ENCODE measurements at places on chromosomes 11 and 22. TPM values are rescaled to one million over a fixed set of nuclear protein-coding genes. Genes with fewer than 3 reads are reported as not detected.

DNA sequence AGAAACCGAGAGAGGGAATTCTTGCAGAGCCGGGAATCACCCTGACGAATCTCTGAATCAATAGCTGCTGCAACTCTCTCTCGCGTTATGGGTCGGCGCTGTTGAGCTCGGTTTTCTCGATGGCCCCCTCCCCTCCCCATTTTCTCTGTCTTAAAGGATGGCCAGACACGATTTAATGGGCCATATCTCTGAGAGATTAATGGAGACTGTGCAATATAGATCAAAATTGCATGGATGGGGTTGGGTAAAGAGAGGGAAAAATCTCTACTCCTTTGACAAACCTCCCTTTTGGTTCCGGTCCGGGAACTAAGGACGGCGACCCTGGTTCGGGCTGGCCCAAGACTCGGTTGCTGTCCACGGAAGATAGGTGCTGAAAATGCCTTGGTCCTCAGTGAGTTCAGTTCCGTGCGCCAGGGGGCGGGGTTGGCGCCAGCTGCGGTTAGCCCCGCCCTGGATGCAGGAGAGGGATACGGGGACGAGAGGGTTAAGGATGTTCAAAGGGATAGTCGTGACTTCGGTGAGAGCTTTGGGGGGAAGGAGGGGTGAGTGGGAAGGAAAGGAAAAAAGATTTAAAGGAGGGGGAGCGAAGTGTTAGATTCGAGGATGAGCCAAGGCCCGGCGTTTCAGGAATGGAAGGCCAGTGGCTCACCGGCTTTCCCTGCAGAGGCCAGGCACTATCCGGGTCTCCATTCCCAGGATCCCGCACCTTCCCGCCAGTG is 103.6 kb upstream of the HSD17B12 start:
- H3K4me1 ChIP-seq: peaks cover 45% of the 10 kb centered on the region
- peaks cover 99% of the 10 kb centered on the region for H3K27me3 ChIP-seq
- peak; percentile 36 for DNase-seq

GRCh38 chr11:68673991-68674390 is 10.4 kb upstream of the GAL start:
- no peak for DNase-seq
- no peaks in the 10 kb centered on the region for H3K4me1 ChIP-seq
- no peaks in the 10 kb centered on the region for H3K36me3 ChIP-seq
- H3K27ac ChIP-seq: no peak overlapping the region
- H3K27me3 ChIP-seq: no peaks in the 10 kb centered on the region

DNA sequence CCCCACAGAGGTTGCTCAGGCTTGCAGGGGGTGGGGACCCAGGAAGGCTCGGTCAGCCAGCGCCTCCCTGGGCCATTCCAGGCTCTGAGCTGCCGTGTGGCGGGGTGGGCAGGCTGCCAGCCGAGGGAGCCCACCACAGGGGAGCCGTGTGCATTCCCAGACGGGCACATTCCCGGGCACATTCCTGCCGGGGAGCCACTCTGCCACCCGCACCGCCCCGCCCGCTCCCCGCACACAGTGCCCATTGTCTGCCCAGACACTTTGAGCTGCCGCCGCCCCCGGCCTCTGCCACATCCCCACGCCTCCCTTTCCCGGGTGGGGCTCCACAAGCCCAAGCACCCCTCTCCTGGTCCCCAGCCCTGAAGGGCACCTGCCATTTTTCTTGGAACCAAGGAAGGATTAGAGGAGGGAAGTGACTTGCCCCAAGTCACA is 27.4 kb downstream of the RPL3 start:
- H3K4me1 ChIP-seq: peaks cover 6% of the 10 kb centered on the region
- no peak overlapping the region for H3K27ac ChIP-seq
- no peaks in the 10 kb centered on the region for H3K36me3 ChIP-seq
- DNase-seq: no peak
- H3K27me3 ChIP-seq: peaks cover 5% of the 10 kb centered on the region
- H3K4me3 ChIP-seq: no peak overlapping the region

DNA sequence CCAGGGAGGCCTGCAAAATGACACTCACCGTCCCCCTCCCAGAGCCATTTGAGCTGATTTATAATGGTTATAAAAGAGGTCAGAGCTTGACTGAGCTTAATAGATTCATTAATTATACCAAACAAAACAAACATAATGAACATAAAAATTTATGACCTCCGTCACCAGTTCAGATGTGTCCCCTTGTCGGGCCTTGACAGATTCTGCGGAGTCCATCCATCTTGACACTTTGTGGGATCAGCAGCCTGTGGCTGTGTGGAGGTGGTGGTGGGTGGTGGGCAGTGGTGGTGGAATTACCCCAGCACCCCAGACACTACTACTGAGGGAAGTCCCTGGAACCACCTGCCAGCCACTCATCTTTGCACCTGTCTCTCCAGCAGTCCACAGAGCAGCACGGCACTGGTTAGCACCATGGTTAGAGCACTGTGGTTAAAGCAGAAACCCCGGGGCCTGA is 83.5 kb downstream of the DSCAML1 start:
- H3K36me3 ChIP-seq: no peaks in the 10 kb centered on the region
- H3K27ac ChIP-seq: no peak overlapping the region

Gene CHRM1
- total RNA-seq: not detected

DNA sequence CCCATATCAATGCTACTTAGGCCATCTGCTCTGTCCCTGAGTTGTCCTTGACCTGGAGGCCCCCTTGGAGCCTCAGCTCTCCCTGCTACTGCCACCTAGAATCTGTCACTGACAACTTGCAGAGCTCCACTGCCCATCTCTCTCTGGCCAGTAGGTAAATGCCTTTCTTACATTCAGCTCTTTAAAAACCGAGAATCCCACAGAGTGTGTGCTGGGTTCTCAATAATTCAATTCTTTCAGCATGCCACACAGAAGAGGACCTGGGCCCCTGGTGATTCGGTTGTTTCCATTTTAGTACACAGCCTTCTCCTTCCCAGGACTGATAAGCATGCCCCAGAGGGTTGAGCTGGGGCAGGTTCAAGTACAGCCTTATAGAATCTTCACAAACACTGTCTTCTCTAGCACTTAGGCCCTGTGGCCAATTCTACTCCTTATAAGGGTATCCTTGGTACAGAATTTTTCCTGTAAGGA is 22.0 kb upstream of the IPO7 start:
- no peaks in the 10 kb centered on the region for H3K27me3 ChIP-seq
- H3K4me3 ChIP-seq: no peak overlapping the region
- no peaks in the 10 kb centered on the region for H3K36me3 ChIP-seq

DNA sequence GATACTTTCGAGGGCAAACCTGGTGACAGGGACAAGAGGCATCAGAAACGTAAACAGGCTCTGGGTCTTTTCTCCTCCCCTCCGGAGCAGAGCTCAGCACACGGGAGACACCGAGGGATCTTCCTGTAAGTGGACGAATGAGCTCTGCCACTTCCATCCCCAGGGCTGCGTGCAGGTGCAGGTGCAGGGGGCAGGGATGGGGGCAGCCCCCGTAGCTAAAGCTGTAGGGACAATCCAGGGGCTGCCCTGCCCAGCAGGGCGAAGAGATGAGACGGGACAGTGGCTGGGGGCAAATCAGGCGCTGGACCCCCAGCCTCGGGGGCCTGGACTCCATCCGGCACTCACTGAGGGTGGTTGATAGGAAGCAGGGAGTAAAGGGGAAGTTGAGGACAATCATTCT is 505.4 kb downstream of the BRD1 start:
- no peaks in the 10 kb centered on the region for H3K36me3 ChIP-seq
- H3K4me1 ChIP-seq: no peaks in the 10 kb centered on the region
- H3K27me3 ChIP-seq: peaks cover 44% of the 10 kb centered on the region
- H3K27ac ChIP-seq: no peak overlapping the region
- H3K4me3 ChIP-seq: no peak overlapping the region

- H3K4me3 ChIP-seq: no peak overlapping the region
- no peaks in the 10 kb centered on the region for H3K4me1 ChIP-seq
- H3K27ac ChIP-seq: no peak overlapping the region
- H3K27me3 ChIP-seq: no peaks in the 10 kb centered on the region
- H3K36me3 ChIP-seq: no peaks in the 10 kb centered on the region
These were observed 366.7 kb downstream of the BUD13 start for GRCh38 chr11:116406042-116406441.

Gene C11orf21
- 2.6 TPM for total RNA-seq

GRCh38 chr11:19679952-19680828 is 32.4 kb upstream of the NAV2 start:
- H3K36me3 ChIP-seq: no peaks in the 10 kb centered on the region
- DNase-seq: no peak
- H3K27me3 ChIP-seq: peaks cover 5% of the 10 kb centered on the region
- no peak overlapping the region for H3K4me3 ChIP-seq
- no peaks in the 10 kb centered on the region for H3K4me1 ChIP-seq
- no peak overlapping the region for H3K27ac ChIP-seq

Gene PDE3B
- total RNA-seq: 46.5 TPM

DNA sequence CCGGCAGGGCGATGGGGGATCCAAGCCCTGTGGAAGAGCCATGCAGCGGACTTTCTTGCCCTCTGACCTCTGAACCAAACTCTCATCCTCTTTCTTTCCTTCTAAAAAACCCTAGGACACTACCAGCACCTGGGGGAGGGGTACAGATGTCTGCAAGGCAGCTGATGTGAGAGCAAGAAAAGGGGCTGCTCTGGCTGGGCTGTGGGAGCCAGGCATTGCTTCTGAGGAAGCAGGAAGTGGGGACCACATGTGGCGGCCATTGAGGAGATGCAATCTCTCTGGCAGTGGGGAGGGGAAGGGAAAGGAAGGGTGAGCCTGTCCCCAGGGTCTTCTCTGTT is 36.0 kb downstream of the FAM83F start:
- H3K4me3 ChIP-seq: no peak overlapping the region
- H3K27me3 ChIP-seq: no peaks in the 10 kb centered on the region
- DNase-seq: no peak

GRCh38 chr11:129814244-129815014 is 1.2 kb upstream of the TMEM45B start:
- H3K27ac ChIP-seq: peak overlapping the region; percentile 60
- peaks cover 25% of the 10 kb centered on the region for H3K4me1 ChIP-seq
- peak overlapping the region; percentile 67 for H3K4me3 ChIP-seq
- no peaks in the 10 kb centered on the region for H3K36me3 ChIP-seq

DNA sequence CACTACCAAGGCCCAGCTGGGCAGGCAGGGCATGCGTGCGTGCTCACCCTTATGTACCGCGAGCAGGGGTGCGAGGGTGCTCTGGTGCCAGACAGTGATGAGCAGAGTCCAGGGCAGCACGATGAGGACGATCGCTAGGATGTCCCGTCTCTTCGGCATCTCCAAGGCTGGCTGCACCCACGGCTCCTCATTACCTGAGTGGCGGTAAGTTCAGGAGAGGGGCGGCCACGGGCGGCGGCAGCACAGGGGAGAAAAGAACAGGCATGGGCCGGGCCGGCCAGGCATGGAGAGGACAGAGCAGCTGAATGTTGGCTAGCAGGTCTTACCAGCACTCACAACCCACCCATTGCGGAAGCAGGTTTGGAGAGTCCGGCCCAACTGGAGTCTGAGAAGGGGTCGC is 24.5 kb downstream of the B3GAT1 start:
- H3K4me3 ChIP-seq: no peak overlapping the region
- peaks cover 10% of the 10 kb centered on the region for H3K4me1 ChIP-seq
- H3K27ac ChIP-seq: no peak overlapping the region
- DNase-seq: no peak
- no peaks in the 10 kb centered on the region for H3K36me3 ChIP-seq

- DNase-seq: no peak
- H3K27me3 ChIP-seq: peaks cover 3% of the 10 kb centered on the region
- no peaks in the 10 kb centered on the region for H3K36me3 ChIP-seq
- H3K4me3 ChIP-seq: no peak overlapping the region
These were observed 20.6 kb upstream of the DAGLA start for GRCh38 chr11:61659413-61660196.

Gene FAT3
- not detected for total RNA-seq

GRCh38 chr11:2314525-2315394 is 12.9 kb downstream of the TSPAN32 start:
- DNase-seq: no peak
- H3K27me3 ChIP-seq: no peaks in the 10 kb centered on the region
- no peak overlapping the region for H3K4me3 ChIP-seq
- H3K27ac ChIP-seq: no peak overlapping the region
- peaks cover 11% of the 10 kb centered on the region for H3K4me1 ChIP-seq
